ENCODE measurements at places on chromosomes 13 and 19.

- no peak for DNase-seq
Measured at GRCh38 chr13:74731731-74732130, 597.5 kb upstream of the KLF12 start.

- DNase-seq: no peak
Measured at GRCh38 chr13:48163061-48163460, 68.2 kb upstream of the MED4 start.

DNA sequence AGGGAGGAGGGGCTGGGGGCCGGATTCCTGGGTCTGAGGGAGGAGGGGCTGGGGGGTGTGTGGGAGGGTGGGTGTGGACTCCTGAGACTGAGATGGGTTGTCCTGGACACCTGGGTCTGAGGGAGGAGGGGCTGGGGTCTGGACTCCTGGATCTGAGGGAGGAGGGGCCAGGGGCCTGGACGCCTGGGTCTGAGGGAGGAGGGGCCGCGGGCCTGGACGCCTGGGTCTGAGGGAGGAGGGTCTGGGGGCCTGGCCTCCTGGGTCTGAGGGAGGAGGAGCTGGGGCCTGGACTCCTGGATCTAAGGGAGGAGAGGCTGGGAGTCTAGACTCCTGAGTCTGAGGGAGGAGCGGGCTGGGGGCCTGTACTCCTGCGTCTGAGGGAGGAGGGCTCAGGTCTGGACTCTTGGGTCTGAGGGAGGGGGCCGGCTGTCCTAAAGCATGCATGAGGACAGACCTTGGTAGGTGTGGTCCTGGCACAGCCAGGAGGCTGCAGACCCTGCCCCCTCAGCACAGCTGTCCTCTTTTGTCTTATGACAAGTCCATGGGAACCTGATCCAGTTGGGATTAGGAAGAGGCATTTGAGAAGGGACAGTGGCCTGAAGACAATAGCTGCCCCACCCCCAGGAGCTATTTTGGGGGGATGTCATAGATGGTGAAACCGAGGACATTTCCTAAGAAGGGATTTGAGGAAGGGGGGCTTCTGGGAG, 1.3 kb downstream of the TNNT1 start:
- no peak for DNase-seq

- DNase-seq: no peak
Measured at GRCh38 chr13:46343279-46343994, 43.6 kb downstream of the RUBCNL start.

DNA sequence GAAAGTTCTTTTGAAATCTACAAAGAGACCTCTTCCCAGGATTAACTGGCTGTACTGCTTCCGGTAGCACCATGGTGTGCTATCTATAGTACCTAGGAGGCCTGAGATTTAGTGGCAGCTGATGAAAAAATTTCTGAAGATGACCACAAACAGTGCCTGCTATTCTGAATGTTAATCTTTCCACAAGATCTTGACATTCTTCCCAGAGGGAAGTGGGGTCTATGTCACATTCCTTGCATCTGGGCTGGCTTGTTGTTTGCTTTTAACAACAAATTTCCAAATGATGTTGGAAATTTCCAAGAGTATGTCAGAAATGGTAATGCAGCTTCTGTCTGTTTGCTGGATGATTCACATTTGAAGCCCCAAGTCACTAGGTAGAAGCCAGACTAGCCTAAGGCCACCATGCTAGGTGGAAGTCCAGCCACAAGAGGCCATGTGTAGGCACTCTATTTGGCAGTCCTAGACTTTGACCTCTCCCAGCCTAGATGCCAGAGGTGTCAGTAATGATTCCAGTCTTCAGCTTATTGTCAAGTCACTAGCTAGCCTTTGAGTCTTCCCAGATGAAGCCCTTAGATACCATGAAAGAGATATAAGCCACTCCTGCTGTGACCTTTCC, 22.1 kb downstream of the SPART start:
- DNase-seq: no peak

- no peak for DNase-seq
Measured at GRCh38 chr13:52022356-52022755, 2.1 kb upstream of the UTP14C start.

- no peak for DNase-seq
Measured at GRCh38 chr19:32265995-32266394, 79.4 kb upstream of the ZNF507 start.

GRCh38 chr13:53301449-53301848, 272.8 kb downstream of the OLFM4 start:
- no peak for DNase-seq

DNA sequence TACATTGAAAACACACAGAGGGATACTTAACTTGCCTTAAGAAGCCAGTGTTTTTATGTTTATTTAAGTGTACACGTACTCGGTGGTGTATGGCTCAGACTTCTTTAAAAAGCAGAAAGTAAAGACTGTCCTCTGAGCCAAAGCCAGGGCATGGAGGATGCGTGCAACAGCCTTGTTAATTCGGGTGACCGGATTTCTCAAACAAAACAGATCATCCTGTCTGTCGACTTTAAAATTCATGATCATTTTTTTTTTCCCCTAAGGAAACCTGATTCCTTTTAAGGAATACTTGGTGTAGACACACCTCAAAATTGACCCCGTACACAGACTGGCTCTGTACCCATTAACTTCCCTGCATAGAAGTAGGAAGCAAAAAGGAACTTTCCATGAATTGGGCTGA, 124.7 kb upstream of the RNF113B start:
- DNase-seq: no peak

GRCh38 chr13:29136341-29136740, 316.2 kb downstream of the MTUS2 start:
- DNase-seq: no peak

GRCh38 chr13:110127986-110128511, 178.9 kb downstream of the COL4A1 start:
- DNase-seq: no peak

DNA sequence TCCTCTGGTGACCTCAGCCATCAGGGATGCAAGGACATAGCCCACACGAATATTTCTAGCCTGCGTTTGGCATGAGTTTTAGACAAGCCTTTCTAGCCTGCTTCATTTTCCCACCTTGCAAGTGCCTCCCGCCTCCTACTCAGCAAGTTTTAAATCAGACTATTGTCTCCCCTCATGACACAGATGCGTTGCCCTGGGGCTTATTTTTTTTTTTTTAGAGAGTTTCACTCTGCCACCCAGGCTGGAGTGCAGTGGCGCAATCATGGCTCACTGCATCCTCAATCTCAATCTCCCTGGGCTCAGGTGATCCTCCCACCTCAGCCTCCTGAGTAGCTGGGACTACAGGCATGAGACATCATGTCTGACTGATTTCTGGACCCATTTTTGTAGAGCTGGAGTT, 14.6 kb downstream of the GJB2 start:
- no peak for DNase-seq

- no peak for DNase-seq
Measured at GRCh38 chr13:48539550-48539949, 6.7 kb upstream of the RCBTB2 start.

DNA sequence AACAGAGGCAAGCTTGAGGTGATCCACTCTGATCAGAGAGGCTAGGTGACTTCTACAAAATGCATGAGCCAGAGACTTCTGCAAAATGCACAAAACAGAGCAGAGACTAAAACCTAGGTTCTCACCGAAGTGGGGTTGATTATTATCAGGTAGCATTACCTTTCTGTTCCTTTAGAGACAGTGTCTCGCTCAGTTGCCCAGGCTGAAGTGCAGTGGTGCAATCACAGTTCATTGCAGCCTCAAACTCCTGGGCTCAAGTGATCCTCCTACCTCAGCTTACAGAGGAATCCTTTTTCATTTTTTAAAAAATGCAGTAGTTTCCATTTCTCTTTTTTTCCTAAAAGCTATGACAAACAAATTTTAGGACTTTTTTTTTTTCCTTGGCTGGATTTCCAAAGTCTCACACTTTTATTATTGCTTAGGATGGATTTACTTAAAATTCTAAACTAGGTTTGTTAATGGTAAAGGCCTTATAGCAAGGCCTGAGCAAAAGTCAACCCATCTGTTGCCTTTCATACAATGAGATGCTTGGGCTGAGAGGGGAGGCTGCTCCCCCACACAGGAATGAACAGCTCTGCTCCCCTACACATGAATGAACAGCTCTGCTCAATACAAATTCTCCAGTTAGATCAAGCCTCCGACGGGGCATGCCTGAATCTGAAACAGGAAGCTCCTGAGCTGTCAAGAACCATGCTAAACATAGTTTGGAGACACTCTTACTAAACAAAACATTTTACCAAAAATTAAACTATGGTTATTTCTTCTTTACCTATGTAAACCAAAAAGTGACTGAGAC, 18.8 kb upstream of the TNFRSF19 start:
- DNase-seq: no peak

DNA sequence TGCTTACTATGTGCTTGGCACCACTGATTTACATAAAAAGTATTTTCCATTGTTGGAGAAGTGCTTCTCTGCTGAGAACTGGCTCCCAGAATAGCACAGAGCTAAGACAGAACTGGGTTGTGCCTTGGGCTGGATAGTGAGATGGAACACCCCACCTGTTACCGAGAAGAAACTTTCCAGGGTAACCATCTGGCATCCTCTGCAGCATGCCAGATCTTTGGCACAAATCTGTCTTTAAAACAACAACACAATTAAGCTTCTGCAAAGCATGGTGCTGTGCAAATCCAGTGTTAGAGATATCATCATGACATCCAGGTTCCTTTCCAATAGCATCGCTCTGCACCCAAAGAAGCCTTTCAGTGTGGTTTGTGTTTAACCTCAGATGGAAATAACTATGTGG, 202.5 kb upstream of the RFC3 start:
- DNase-seq: no peak

DNA sequence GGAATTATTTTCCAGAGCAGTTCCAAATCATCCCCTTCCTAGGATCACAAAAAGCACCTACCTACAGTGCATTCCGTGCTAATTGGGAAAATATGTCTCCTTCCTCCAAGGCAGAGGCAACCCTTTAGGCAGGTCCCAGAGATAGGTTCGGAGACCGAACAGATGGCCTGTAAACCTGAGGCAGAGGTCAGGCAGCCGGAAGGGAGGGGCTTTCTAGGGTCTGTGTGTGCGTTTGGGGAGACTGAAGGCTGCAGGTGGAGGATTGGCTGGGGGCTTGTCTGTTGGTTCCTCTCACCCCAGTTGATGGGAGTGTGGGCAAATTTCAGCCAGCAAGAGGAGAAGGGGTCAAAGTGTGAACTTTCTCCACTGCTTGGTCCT, 7.1 kb downstream of the KCNN4 start:
- no peak for DNase-seq

GRCh38 chr13:109212650-109213049, 573.7 kb downstream of the IRS2 start:
- DNase-seq: no peak

GRCh38 chr19:48695743-48696352, at the start of gene FUT2:
Gene FUT2, plus strand, starts transcription at chr19:48695971. Its CDS starts 6,986 bp downstream, at chr19:48702957.
- DNase-seq: no peak

DNA sequence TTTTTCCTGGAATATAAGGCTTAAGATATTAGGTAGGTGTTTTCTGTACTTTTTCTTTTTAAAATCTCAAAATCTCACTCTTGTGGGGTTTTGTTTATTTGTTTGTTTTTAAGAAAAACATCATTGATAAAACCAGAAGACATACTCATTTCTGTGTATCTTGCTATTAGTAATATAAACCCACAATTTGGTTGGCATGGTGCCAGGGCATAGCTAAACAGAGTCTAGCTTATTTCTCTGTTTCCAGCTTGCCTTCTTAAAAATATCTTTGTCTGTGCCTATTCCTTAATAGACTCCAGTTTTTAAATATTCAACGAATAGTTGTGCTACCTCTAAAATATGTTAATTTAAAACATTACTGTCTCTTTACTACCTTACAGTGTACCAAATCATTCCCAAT, 1121.9 kb upstream of the PCDH20 start:
- DNase-seq: no peak

GRCh38 chr13:73544175-73544574, 485.4 kb downstream of the KLF5 start:
- DNase-seq: no peak

GRCh38 chr13:63344711-63345110, 1929.1 kb upstream of the PCDH20 start:
- DNase-seq: no peak

- DNase-seq: no peak
Measured at GRCh38 chr19:12969292-12969988, at the start of gene DAND5. Gene DAND5, plus strand, starts transcription at chr19:12969576. Its CDS starts 85 bp downstream, at chr19:12969661.

- DNase-seq: peak; percentile 82
Measured at GRCh38 chr19:6739390-6739882, at the start of gene TRIP10. Gene TRIP10, plus strand, starts transcription at chr19:6739680. Its CDS starts 82 bp downstream, at chr19:6739762.

- DNase-seq: peak; percentile 55
Measured at GRCh38 chr19:30227661-30228112, 144.5 kb upstream of the ZNF536 start.

DNA sequence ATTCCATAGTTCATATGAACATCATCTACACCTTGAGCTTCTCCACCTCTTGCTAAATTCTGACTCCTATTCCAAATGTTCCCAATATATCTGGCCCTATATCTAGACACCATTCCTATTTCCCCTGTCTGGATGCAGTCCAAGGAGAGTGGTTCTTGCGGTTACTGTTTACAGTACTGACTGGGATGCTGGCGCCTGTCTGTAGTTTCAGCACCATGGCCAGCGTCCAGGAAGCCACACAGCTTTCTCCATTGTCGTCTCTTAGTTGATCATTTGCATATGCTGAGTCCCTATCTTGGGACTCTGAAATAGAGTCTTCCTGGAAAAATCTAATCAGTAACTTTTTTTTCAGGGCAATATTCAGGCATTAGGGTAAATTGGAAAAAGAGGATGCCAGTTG, 14.9 kb downstream of the LAIR2 start:
- DNase-seq: peak; percentile 56

DNA sequence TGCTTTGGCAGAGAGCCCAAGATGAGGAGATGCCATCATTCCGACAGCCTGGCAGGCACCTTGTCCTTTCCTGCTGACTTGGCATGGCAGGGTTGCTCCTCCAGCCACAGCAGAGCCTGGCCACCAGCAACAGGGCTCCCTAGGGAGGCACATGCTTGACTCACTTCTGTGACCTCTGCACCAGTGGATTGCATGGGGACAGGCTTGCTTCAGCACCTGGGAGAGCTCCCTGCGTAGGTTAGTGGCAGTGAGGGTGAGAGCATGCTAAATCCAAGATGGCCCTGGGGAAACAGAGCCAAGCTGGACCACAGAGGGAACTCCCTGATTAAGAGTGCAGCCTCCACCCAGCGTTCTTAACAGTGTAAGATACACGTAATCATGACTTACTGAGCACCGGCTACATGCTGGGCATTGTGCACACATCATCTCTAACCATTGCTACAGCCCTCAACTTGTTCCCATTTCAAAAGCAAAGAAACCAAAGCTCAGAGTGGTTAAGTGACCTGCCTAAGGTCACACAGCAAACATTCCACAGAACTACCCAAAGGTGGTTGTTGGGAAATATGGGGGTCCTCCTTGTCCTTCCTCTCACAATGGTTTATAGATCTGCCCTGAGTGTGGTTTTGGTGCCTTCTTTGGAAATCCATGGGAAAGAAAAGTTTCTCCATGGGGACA, 116.6 kb upstream of the UQCRFS1 start:
- DNase-seq: no peak

- no peak for DNase-seq
Measured at GRCh38 chr13:50708461-50708860, 135.0 kb downstream of the DLEU7 start.

GRCh38 chr19:14440049-14440448, 6.9 kb downstream of the PKN1 start:
- peak; percentile 87 for DNase-seq

- no peak for DNase-seq
Measured at GRCh38 chr19:2341244-2341751, 12.8 kb downstream of the SPPL2B start.

Measured in activated CD4-positive, alpha-beta T cell treated with anti-CD3 and anti-CD28 coated beads, Interleukin-2, Interleukin-4, amounts not matched to agents 100 ng/mL and 50 ng/mL, durations not matched to agents 16 hours and 8 hours (primary cell).